ENCODE measurements at places on chromosomes 2 and 18. TPM values are rescaled to one million over a fixed set of nuclear protein-coding genes. Genes with fewer than 3 reads are reported as not detected.

TGFBRAP1 gene
- total RNA-seq, result 19.6 TPM

TGOLN2 gene
- total RNA-seq, result 60.1 TPM

TXNDC2 gene
- not detected for total RNA-seq

NEU2 gene
- not detected for total RNA-seq

ATG9A gene
- 36.8 TPM for total RNA-seq

CNOT9 gene
- total RNA-seq, result 54.7 TPM

All from bladder microvascular endothelial cell (primary cell).